ENCODE measurements at places on chromosomes 1 and 21.

DNA sequence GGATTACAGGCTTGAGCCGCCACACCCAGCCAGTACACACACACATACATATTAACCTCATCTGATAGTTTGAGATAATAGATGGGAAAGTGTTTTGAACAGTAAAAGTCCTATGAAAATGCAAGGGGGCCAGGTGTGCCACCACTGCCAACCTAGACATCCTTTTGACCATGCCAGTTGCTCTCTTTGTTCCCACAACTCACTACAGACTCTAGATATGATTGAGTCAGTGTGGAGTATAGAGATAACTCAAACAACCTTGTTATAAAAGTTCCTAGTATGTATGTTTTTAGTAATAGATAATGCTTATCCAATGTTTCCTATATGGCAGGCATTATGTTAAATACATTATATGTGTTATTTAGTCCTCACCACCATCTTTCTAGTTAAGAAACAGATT lies 72.7 kb upstream of the JAK1 start:
- no peak for DNase-seq

DNA sequence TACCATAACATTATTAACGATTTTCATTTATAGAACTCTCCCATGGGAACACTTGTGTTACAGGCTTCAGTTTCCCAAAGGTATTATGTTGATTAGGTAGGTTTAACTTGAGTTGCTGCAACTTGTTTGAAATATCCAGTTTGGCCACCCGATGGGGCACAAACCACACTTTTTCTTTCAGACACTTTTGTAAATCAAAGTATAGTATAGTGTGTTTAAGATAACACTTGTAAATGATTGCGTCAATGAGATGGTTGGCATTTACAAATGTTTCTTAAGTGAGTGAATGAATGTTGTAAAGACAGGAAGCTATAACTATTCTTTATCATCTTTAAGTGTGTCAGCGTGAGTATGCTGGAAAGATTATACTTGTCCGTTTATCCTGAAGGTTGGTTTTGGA lies 4.3 kb downstream of the XPR1 start:
- no peak for DNase-seq

- no peak for DNase-seq
Observed at GRCh38 chr1:8283058-8283884, 34.6 kb upstream of the SLC45A1 start.

DNA sequence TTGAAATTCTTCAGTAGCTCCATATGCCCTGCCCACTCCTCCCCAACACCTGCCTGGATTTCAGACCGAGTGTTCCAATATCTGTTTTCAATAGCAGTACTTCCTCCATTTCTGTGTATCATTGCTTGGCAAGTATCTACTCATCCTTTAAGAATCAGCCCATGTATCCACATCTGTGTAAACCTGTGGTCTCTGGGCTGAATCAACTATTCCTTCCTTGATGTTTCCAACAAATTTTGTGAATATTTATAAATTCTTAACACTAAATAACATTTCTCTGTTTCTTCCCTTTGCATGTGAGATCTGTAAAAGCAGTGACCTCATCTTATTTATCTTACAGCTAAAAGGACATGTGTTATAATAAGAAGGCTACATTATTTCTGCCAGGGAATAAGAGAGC lies 26.0 kb upstream of the UAP1 start:
- DNase-seq: no peak

GRCh38 chr1:12009318-12009947 lies 9.9 kb upstream of the MIIP start:
- no peak for DNase-seq

DNA sequence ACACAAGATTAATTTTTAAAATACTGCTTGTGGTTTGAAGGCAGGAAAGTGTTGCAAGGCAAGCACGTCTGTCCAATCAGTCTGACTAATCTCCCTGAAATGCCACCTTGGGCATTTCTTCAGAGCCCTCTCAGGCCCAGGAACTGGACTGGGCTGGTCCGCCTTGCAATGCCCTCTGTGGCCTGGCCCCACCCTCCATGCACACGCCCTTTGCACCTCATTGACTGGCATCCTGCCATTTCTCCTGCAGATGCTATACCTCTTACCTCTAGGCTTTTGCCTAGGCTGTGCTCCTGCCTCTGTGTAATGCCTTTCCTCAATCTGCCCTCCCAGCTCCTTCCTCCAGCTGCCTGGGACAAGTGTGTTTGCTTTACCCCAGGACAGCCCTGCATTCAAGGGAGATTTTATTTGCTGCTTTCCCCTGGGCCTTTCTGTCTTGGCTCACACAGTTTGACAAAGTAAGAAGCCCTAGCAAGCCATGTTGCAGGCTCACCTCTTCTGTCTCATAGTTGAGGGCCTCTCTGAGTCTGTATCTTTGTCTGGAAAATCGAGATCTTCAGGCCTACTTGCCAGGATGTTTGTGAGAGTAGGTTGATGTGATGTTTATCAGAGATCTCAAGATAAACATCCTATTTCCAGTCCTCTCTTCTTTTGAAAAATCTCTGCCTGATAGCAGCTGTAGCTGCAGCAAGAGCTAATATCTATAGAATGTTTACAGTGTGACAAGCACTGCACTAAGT lies 149.2 kb upstream of the JUN start:
- DNase-seq: no peak

- no peak for DNase-seq
Observed at GRCh38 chr1:86239894-86240293, 83.3 kb upstream of the COL24A1 start.

DNA sequence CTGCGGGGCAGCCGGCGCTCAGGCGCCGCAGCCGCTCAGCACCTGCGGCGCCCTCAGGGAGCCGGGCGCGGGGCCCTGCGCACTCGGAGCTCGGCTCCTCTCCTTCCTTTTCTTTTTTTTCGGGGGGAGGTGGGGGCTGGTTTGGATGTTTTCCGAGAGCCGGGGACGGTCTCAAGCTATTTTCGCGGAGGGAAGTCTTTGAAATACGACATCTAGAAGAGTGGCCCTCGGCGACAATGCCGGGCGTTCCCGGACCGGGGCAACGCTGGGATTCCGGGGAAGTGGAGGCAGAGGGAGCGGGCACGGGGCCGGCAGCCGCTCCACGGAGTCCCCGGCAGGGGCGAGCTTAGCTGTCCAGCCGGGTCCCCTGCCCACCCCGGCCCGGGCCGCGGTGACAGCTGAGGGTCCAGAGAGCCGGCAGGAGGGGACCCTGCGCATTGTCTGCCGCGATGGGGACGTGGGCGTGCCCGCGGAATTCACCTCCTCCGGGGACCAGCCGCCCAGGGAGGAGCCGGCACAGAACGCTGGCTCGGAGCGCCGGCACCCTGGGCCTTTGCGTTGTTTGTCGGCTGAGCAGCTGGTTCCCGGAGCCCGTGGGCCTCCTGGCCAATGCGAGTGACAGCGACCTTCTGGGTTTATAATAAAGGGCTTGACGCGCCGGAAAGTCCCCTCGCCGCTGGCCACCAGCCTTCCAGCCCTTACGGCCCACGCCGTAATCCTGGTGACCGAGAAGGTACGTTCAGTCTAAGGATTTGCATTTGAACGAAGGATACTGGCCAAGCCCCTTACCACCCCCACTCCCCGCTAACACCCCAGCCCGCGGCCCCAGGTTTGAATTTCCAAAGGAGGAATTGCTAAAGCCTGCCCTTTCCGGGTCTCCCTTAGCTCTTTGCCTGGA lies 582 bp downstream of the SLC37A1 start:
- DNase-seq: no peak

GRCh38 chr1:35615440-35615839 lies 25.9 kb downstream of the PSMB2 start:
- no peak for DNase-seq

DNA sequence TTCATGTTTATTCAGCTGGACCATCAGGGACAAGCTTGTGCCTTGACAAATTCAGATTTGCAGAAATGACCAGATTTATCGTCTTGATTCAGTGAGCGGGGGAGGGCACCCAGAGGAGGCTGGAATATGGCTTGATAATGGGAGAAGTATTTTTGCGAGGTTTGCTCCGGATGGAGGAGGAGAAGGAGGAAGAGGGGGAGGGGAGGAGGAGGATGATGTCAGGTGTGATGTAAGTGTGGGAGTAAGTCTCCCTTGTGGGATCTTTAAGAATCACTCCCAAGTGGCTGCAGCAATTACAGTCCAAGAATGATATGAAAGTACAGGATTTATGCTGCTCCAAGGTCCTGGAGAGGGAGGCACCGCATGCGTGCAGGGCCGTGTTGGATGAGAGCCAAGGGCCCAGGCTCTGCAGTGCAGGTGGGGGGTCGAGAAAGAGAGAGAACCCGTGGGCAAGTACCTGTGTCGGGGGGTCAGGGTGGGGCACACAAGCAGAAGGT lies 5.6 kb upstream of the ZNF496 start:
- DNase-seq: no peak

- DNase-seq: no peak
Observed at GRCh38 chr1:42931108-42931539, 27.5 kb downstream of the SLC2A1 start.

Measured in stimulated activated CD4-positive, alpha-beta T cell treated with anti-CD3 and anti-CD28 coated beads, Interleukin-15, amount 100 ng/mL, for 1 hour (primary cell).